GM12891 (cell line): ENCODE measurements at places on chromosomes 12 and 14.

- no peak for DNase-seq
These were observed 67.2 kb downstream of the TESC start for GRCh38 chr12:117031843-117032592.

GRCh38 chr12:30622509-30622908, 73.2 kb downstream of the IPO8 start:
- peak; percentile 15 for DNase-seq

- DNase-seq = no peak
These were observed 73.1 kb downstream of the DAD1 start for GRCh38 chr14:22515929-22516328.

DNA sequence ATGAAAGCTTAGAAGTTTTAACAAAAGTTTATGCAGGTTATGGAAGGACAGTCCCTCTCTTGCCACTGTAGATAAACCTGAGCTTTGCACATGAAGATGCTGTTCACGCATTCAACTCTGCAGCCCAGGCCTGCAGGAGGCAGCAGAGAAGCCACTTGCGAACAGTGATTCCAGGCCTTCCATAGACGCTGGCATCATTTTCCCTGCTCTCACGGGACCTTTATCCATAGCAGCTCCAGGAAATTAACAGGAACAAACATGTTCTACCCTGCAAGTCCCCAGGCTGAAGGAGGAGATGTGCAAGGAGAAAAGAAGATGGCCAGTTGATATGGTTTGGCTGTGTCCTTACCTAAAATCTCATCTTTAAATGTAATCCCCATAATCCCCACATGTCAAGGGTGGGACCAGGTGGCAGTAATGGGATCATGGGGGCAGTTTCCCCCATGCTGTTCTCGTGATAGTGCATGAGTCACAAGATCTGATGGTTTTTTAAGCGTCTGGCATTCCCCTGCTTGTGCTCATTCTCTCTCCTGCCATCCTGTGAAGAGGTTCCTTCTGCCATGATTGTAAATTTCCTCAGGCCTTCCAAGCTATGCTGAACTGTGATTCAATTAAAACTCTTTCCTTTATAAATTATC, 2.0 kb downstream of the ERP27 start:
- no peak for DNase-seq

DNA sequence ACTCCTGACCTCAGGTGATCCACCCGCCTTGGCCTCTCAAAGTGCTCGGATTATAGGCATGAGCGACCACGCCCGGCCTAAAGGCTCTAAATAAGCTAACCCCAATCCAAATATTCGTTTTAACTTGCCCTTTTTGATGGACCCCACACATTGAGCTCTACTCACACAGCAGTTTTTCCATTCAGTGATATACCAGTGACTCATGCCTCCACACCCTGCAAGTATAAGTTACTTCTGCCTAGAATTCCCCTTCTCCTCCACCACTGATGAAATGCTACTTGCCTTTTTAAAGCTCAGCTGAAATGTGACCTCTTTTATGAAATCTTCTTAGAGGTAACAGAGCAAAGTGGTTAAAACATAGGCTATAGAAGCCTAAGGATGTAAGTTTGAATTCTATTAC, 68.8 kb downstream of the EXOC5 start:
- no peak for DNase-seq

- DNase-seq = no peak
These were observed 10.8 kb downstream of the BEGAIN start for GRCh38 chr14:100576091-100577085.

DNA sequence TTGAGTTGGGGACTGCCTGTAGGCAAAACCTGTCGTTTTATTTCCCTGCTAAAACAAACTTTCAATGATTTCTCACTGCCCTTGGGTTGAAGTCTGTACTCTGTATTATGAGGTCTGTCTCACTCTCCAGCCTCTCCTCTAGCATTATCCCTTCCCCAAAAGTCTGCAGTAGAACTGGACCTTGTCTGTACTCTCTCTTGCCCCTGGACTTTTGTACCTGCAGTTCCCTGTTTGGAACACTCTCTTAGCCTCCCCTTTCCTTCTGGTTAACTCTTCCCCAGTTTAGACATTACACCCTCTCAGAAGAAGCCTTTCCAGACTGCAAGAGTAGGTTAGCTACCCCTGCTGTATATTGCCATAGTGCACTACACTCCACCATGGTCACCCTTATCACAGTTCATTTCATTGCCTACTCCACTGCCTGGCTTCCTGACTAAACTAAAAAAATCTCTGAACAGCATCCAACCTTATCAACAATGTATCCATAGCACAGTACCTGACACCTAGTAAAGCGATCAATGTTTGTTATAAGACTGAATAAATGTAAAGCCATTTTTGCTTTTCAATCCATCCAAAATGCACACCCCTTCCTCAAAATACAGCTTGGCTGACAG, 3.6 kb upstream of the AJUBA start:
- no peak for DNase-seq

DNA sequence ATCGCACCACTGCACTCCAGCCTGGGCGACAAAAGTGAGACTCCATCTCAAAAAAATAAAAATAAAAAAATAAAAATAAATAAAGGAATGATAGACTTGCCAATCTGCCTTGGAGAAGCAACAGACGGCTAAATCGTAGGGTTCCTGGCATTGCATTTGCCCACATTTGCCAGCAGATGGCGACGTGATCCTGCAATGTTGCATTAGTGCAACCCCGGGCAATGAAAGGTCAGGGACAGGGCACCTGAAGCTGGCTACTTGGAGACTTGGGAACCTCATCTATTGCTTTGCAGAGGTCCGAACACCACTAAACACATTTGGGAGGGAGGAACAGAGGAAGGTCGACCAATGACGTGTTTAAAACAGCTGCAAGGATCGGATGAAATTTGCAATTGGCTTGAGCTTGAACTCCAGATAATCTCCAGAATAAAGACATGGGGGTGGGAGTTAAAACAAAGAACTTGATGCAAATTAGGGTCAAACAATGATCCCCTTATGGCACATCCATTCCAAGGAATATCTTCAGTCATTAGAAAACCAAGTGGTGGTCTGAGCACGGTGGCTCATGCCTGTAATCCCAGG, 34.6 kb downstream of the SPRING1 start:
- peak; percentile 39 for DNase-seq

DNA sequence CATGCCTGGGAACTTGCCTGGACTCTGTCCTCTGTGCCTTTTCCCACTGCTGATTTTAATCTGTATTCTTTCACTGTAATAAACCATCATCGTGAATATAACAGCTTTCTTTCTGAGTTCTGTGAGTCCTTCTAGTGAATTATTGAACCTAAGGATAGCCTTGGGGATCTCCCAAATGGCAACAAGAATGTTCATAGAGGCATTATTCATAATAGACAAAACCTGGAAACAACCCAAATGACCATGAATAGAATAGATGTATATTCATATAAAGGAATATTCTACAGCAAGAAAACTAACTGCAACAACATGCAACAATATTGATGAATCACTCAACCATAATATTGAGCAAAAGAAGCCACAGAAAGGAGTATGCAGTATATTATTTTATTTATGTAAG, 44.7 kb upstream of the CEP83 start:
- no peak for DNase-seq

- no peak for DNase-seq
These were observed 368.7 kb downstream of the TMEM132D start for GRCh38 chr12:129534966-129535750.

- DNase-seq = no peak
These were observed 3.0 kb upstream of the KRT6A start for GRCh38 chr12:52496054-52496453.

DNA sequence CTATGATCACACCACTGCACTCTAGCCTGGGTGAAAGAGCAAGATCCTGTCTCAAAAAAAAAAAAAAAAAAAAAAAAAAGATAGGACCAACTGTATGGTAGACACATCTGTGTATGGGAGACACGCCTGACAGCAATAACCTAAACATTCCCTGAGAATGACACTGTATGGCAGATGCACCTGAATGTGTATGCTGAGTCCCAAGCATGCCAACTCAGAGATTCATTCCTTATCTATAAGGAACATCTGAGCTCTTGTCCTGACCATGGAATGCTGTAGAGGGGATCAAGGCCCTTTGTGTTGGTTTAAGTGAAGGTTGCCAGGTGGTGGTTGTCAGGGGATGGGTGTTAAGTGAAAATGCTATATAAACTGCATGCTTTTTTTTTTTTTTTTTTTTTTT, 19.2 kb upstream of the LGALS3 start:
- DNase-seq = no peak

GRCh38 chr12:104930388-104931326, 27.4 kb downstream of the SLC41A2 start:
- peak; percentile 6 for DNase-seq

DNA sequence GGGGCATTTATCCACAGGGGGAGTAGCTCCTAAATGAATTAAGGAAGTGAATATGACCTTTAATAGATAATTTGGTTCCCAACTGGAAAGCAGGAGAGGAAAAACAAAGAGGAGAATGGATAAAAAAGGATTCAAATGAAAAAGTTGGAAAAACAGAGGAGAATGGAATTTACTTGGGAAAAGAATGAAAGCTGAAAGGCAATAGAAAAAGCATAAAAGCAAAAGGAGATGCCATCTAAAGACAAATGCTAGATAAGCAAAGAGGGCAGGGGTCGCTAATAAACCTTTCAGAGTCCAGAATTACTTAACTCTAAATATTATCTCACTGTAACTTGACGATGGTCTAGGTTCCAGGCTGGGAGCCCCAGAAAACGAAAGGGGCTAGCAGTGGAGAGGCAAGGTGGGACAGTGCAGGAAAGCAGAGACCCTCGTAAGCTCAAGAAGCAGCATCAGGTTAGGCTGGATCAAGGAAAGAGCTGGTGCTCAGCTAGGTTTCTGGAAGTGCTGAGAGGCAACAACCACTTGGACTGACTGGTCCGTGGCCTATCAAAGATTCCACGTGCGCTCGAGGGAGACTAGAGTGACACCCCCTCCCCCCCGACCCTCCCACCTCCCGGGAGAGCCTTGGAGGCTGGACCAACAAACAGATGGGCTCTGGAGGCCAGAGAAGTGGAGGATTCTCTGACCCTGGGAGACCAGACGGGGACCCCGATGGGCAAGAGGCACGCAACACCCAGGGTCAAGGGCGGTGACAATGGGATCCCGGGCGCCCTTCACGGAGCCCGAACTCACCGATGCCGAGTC, 1.2 kb downstream of the SLC2A13 start:
- peak; percentile 9 for DNase-seq

- no peak for DNase-seq
These were observed 59.3 kb upstream of the VASH1 start for GRCh38 chr14:76701981-76702380.

DNA sequence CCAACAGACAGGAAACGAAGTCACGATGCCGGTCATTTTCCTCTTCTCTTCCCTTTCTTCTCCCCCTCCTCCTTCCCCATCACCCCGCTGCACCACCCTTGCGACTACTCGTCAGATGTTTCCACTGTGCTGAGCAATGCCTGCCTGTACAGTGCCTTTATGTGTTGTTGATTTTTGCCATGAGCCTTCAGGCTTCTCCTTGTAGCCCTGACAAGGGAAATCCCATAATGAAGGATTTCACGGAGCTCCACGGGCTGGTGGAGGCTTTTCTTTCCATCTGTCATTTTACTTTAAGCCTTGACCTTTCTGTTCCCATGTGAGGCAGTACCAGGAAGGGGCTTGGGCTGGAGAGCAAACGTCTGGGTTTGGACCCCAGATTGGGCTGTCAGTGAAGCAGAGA, 28.7 kb upstream of the CCND2 start:
- no peak for DNase-seq

- DNase-seq = no peak
These were observed 117.1 kb downstream of the SLC25A47 start for GRCh38 chr14:100440207-100440631.

DNA sequence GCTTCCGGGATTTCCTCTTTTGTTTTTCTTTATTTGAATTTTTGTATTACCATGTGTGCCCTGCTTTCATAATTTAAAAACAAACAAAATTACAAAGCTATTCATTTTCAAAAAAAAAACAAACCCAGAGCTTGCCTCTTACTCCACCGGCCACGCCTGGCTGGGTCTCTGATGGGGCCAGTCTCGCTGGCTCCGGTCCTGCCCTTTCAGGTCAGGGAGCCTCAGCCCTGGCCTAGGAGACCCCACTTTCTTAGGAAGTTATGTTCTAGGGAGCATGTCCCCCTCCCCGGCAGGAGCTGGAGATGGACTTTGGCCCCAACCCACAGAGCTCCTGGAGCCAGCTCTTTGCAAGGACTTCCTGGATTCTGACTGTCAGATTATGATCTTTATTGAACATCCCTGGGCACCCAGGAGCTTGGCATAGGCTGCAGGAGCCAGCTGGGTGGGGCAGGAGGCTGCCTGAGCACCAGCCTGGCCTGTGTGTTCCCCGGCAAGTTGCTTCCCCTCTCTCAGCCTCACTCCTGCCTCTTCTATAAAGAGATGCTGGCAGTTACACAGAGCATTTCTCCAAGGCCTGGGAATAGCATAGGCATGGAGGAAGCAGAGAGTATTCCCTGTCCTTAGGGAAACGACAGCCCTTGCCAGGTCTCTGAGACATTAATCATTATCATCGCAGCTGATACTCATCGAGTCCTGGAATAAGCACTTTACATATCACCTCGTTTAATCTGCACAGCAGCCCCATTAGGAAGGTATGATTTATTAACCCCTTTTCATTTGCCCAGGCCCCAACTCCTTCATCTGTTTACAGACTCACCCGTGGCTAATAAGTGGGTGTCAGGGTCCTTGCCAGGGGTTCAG, 3.5 kb downstream of the DEGS2 start:
- no peak for DNase-seq

- no peak for DNase-seq
These were observed 283.2 kb downstream of the TTC8 start for GRCh38 chr14:89107626-89108025.

GRCh38 chr12:90342081-90342480, 612.9 kb downstream of the CCER1 start:
- no peak for DNase-seq

DNA sequence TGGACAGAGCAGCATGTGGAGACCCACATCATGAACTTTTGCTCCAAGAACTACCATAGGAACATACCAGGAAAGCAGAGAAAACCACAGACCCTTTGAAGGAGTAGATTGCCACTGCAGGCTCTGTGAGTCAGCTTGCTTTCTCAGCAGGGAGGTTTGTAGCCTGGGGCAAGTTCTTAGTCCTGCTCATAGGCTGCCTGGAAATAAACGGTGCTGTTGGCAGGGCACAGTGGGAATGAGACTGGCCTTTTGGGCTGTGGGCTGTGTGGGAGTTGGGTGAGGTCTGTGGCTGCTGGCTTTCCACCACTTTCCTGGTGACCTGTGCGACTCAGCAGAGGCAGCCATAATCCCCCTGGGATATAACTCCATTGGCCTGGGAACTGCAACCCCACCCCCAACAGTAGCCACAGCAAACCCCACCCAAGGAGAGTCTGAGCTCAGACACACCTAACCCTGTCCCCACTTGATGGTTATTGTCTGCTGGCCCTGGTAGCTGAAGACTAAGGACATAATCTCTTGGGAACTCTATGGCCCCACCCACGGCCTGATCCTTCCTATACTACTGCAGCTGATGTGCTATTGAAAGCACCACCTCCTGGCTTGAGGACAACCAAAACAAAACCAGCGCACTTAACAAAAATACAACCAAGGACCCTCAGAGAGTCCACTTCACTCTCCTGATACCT, 192.1 kb upstream of the GARIN6 start:
- DNase-seq = no peak

GRCh38 chr14:75614179-75614578, 35.8 kb downstream of the FLVCR2 start:
- DNase-seq = no peak
